ENCODE measurements at places on chromosomes 11 and 22.

- DNase-seq, result peak; percentile 73
Measured at GRCh38 chr11:17528906-17529843, 15.0 kb downstream of the USH1C start.

DNA sequence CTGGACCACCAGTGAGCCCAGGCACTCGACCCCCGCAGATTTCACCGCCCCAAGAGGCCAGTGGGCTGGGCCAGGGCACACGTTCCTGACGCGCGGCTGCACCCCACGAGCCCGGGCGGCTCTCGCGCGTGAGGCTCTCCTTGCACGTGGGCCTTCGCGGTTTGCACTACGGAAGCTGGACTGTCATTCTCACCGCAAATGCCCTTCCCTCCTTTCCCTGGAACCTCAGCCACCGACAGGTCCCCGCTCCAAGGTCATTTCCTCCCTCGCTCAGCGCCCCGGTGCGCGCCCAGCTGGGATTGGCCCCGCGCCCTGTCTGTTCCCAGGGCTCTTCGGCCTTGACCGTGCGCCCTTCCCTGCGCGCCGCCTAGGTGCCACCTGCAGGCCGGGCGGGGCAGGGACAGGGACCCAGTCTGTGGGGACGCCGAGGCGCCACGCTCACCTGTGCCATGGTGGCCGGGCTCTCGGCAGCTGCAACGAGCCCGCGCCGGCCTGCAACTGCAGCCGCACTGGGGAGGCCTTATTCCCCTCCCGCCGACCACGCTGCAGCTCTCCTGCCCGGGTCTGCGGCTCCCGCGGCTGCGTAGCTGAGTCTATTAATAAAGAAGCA, 2.1 kb upstream of the CPT1A start:
- peak; percentile 51 for DNase-seq

DNA sequence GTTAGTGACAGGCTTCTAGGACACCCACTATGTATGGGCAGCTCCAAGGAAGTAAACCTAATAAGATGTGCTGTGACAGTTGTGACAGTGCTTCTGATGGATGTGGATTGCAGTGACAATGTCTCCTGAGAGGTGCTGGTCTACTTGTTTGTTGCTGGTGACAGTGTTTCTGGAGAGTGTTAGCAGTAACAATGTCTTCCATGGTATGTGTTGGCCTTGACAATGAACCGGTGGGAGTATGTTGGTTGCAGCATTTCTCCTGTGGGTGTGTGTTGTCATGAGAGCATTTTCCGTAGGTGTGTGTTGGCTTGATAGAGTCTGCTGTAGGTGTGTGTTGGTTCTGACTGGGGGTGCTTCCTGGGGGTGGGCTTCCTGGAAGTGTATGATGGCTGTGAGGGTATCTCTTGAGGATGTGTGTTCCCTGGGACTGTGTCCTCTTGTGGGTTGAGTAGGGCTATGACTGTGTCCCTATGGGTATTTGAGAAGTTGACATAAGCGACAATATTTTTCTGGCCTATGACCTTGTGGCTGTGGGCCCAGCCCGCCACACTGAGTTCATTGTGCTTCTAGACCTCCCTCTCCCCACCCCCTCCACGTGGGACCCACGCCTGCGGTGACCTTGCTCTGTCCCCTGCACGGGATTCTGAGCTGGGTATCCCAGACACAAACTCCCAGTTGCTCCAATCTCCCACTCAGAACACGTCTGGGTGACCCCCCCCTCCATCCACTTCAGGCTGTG, 1.2 kb downstream of the DCHS1 start:
- DNase-seq, result peak; percentile 52

- DNase-seq, result peak; percentile 55
Measured at GRCh38 chr22:36243986-36244385, 4.7 kb upstream of the APOL2 start.

- no peak for DNase-seq
Measured at GRCh38 chr11:69207165-69207889, 51.6 kb downstream of the SMIM38 start.

- DNase-seq, result no peak
Measured at GRCh38 chr11:27462543-27462942, 10.0 kb downstream of the LGR4 start.

- peak; percentile 96 for DNase-seq
Measured at GRCh38 chr11:44498089-44498871, 67.2 kb upstream of the CD82 start.

GRCh38 chr11:65811764-65812475, 21.8 kb upstream of the SNX32 start:
- no peak for DNase-seq

DNA sequence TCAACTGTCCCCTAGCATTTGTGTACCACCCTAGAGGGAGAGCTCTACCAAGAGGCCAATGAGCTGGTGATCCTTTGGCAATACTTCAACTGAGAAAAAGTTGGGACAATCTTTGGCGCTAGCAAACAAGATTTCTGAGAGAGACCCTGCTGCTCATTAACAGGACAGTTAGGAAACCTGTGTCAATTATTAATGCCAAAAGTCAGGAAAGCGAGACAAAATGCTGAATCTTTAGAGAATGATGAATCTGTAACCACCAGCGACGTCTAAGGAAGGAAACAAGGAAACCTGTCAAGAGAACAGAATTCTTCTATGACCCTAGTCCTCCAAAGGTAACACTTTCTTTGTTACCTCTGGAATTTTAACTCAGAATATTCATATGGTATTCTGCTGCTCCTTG, 19.9 kb downstream of the LARGE2 start:
- no peak for DNase-seq

DNA sequence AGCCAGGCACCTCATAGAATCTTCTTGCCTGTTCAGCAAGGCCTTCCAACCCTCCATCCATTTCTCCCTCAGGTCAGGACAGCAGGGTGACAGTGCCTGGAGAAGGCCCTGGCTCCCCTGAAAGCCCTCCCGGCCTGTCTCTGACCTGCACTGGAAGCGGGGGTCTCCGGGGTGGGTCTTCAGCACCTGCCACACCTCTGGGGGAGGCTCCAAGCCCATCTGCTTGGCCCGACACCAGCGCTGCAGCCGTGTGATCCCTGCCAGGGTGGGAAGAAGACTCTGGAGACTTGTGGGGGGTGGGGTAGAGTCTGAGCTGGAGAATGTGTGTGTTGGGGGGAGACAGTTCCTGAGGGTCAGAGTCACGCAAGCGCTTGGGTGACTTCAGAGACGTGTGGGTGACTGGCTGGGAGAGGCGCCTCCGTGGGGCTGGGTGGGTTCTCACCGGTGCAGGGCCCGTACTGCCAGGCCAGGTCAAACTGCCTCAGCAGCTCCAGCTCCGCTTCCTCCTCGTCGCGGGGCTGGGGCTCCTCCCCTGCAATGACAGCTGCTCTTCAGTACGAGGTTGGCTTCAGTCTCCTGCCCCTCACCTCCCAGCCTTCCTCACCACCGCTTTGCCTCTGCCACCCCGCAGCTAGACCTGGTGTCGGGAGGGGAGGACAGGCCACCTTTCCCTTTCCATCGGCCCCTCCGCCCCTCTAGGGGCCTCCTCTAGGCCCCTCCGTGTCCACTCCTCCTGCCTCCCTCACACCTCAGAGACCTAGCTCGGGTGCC, 615 bp downstream of the POLD4 start:
- peak; percentile 35 for DNase-seq

- DNase-seq, result no peak
Measured at GRCh38 chr22:24992946-24993345, 40.4 kb downstream of the KIAA1671 start.

GRCh38 chr11:12331239-12331874, 46.0 kb upstream of the PARVA start:
- peak; percentile 93 for DNase-seq

DNA sequence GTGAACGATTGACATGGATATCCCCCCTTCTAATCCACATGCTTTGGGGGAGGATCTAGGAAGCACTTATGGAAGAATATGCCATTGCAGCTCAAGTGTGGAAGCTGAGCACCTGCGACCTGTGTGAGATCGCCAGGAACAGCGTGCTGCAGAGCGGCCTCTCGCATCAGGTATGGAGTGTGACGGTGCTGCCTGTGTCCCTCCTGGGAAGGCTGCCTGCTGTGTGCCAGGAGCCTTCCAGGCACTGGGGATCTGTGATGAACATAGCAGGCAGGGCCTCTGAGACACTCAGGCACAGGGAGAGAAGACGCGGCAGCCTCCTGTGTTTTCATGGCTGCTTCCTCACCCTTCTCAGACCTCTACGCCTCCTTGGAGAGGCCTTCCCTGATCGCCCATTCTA, 36.5 kb downstream of the RNF141 start:
- DNase-seq, result no peak

GRCh38 chr11:13486926-13487660, 8.7 kb downstream of the PTH start:
- DNase-seq, result peak; percentile 17

DNA sequence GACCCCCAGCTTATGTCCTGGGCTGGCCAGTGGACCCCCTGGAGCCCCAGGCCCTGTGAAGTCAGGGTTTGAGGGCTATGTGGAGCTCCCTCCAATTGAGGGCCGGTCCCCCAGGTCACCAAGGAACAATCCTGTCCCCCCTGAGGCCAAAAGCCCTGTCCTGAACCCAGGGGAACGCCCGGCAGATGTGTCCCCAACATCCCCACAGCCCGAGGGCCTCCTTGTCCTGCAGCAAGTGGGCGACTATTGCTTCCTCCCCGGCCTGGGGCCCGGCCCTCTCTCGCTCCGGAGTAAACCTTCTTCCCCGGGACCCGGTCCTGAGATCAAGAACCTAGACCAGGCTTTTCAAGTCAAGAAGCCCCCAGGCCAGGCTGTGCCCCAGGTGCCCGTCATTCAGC, 24.6 kb downstream of the CSF2RB start:
- no peak for DNase-seq

DNA sequence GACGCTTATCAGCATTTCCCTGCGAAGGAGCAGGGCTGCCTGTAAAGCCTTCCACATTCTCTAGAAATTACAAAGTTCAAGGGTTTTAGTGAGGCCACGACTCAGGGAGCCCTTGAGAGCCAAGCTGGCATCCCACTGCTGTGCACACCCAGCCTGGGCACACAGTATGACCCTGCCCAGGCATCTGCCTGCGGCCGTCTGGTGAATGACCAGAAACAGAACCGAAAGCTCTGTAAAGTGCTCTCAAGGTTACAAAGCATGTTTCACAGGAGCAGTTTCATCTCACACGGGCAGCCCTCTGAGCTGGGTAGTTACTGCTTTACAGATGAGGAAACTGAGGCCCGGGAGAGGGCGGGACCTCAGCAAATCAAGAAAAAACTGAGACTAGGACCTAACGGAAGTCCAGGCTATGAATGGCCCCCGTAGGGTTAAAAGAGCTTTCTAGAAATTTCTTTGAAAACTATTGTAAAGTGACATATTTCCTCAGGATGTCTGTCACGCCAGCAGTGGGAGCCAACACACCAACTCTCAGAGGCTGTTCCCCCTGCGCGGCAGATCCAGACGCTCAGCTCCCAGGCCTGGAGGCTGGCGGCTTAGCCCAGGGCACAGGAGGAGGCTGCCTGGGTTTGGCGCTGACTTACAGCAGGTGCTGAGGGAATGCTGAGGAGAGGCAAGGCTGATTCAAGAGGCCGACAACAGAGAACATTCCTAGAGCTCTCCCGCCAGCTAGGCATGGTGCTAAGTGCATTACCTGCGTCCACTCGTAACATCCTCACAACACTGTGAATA, 7.7 kb upstream of the TCF20 start:
- DNase-seq, result peak; percentile 46

DNA sequence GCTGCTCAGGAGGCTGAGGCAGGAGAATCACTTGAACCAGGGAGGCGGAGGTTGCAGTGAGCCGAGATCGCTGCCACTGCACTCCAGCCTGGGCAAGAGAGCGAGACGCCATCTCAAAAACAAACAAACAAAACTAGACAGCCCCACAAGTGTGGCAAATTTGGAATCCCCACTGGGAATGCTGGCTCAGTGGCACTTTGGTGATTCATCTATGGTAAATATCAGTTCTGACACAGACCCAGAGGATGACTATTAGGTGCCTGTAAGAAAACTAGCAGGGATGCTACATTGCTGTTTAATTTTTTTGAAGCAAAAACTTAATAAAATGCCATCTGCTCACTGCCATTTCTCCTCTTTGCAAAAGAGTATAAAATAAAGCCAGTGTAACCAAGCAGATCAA, 107.9 kb downstream of the NAT10 start:
- DNase-seq, result no peak

- DNase-seq, result no peak
Measured at GRCh38 chr22:45977551-45978274, 751 bp upstream of the WNT7B start.

- no peak for DNase-seq
Measured at GRCh38 chr22:26674211-26675190, 17.1 kb downstream of the MIAT start.

- DNase-seq, result no peak
Measured at GRCh38 chr11:103547024-103547423, 437.8 kb downstream of the DYNC2H1 start.

DNA sequence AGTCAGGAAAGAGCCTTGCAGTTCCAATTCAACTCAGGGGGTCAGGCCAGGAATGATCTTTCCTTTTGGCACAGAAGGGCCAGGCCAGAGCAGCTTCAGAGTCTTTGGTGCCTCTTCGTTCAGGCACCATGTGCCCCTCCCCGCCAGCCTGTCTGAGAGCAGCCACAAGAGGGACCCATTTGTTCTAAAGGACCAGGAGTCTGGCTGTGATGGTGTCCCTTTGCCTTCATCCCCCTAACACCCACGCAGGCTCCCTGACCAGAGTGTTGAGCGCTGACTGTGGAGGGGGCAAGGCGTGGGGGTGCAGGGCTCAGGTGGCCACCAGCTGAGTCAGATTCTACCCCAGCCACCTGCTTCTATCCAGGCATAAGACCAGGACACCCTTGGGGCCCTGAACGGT, 156.4 kb downstream of the TTC17 start:
- DNase-seq, result no peak

GRCh38 chr11:110712659-110713448, 617 bp upstream of the ARHGAP20 start:
- peak; percentile 85 for DNase-seq

- no peak for DNase-seq
Measured at GRCh38 chr11:46265764-46266163, 11.7 kb upstream of the CREB3L1 start.

DNA sequence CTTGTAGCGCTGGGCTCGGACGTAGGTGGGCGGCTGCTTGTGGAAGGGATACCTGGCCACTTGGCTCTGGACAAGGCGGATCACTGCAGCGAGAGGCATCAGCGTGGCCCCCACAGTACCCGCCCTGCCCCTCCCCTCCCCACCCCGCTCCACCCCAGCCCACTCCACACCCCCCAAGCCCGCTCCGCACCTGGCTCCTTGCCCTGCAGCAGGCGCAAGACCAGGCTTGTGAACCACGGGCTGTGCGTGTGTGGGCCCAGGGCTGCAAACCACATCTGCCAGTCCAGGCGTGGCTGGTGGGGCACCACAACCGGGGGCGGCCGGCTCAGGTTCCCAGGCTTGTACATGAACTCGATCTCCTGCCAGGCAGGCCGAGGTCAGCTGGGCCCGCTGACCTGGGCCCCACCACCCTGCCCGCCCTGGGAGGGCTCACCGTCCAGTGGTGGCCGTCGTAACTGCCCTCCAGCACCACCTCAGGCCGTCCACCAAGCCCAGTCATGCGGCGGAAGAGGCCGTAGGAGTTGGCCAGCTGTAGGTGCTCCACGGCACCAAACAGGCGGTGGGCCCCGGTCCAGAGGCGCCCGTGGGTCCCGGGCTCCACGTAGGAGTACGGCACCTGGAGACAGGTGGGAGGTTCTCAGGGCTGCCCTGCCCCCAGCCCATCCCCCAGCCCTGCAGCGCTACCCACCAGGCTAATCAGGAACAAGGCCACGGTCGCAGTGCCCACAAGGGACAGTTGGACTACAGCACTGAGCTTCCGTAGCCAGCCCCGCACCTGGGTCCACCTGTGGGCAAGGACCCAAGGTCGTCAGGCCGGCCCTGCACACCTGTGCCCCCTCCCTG, 2.9 kb downstream of the LMF2 start:
- no peak for DNase-seq

- DNase-seq, result peak; percentile 91
Measured at GRCh38 chr22:30044369-30044768, 35.9 kb upstream of the HORMAD2 start.

- DNase-seq, result no peak
Measured at GRCh38 chr11:133897331-133897650, 52.0 kb upstream of the SPATA19 start.
